ENCODE measurements at places on chromosomes 16 and 17. TPM values are rescaled to one million over a fixed set of nuclear protein-coding genes. Genes with fewer than 3 reads are reported as not detected.

- no peaks in the 10 kb centered on the region for H3K4me1 ChIP-seq
- DNase-seq, result no peak
- H3K4me3 ChIP-seq, result no peak overlapping the region
- no peaks in the 10 kb centered on the region for H3K36me3 ChIP-seq
These were observed 75.1 kb downstream of the FOXL1 start for GRCh38 chr16:86653285-86654006.

DNA sequence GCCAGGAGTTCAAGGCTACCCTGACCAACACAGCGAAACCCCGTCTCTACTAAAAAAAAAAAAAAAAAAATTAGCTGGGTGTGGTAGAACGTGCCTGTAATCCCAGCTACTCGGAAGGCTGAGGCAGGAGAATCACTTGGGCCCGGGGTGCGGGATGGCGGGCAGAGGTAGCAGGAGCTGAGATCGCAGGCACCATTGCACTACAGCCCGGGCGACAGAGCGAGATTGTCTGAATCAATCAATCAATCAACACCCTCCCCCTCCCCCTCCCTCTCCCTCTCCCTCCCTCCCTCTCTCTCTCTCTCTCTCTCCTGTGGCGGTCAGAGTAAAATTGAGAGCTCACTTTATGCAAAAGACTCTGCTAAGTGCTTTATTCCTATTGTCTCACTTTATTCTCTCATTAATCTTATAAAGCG, 1.2 kb downstream of the HSDL1 start:
- DNase-seq, result no peak
- peak overlapping the region; percentile 99 for H3K4me3 ChIP-seq
- H3K27me3 ChIP-seq, result no peaks in the 10 kb centered on the region

GRCh38 chr16:86303787-86304678, 206.3 kb upstream of the FOXF1 start:
- no peak overlapping the region for H3K27ac ChIP-seq
- no peak for DNase-seq
- peaks cover 9% of the 10 kb centered on the region for H3K4me1 ChIP-seq
- no peaks in the 10 kb centered on the region for H3K36me3 ChIP-seq

GRCh38 chr16:85720302-85720637, 30.6 kb downstream of the C16orf74 start:
- H3K4me3 ChIP-seq, result no peak overlapping the region
- H3K36me3 ChIP-seq, result no peaks in the 10 kb centered on the region
- no peak for DNase-seq
- H3K27ac ChIP-seq, result no peak overlapping the region
- peaks cover 2% of the 10 kb centered on the region for H3K27me3 ChIP-seq
- H3K4me1 ChIP-seq, result no peaks in the 10 kb centered on the region

GRCh38 chr17:27473748-27474609, 17.7 kb downstream of the KSR1 start:
- peaks cover 24% of the 10 kb centered on the region for H3K4me1 ChIP-seq
- no peak overlapping the region for H3K27ac ChIP-seq
- H3K36me3 ChIP-seq, result no peaks in the 10 kb centered on the region

- DNase-seq, result no peak
- H3K27me3 ChIP-seq, result no peaks in the 10 kb centered on the region
- peaks cover 68% of the 10 kb centered on the region for H3K36me3 ChIP-seq
- no peaks in the 10 kb centered on the region for H3K4me1 ChIP-seq
These were observed 28.9 kb downstream of the LCMT1 start for GRCh38 chr16:25140459-25140858.

GRCh38 chr16:4935241-4935855, 1.6 kb downstream of the PPL start:
- H3K4me3 ChIP-seq, result peak overlapping the region; percentile 83
- no peaks in the 10 kb centered on the region for H3K4me1 ChIP-seq

GRCh38 chr17:77409282-77410161, 268.8 kb downstream of the SEC14L1 start:
- peaks cover 4% of the 10 kb centered on the region for H3K36me3 ChIP-seq
- DNase-seq, result peak; percentile 89
- H3K4me1 ChIP-seq, result peaks cover 7% of the 10 kb centered on the region
- no peak overlapping the region for H3K27ac ChIP-seq
- no peak overlapping the region for H3K4me3 ChIP-seq
- no peaks in the 10 kb centered on the region for H3K27me3 ChIP-seq

DNA sequence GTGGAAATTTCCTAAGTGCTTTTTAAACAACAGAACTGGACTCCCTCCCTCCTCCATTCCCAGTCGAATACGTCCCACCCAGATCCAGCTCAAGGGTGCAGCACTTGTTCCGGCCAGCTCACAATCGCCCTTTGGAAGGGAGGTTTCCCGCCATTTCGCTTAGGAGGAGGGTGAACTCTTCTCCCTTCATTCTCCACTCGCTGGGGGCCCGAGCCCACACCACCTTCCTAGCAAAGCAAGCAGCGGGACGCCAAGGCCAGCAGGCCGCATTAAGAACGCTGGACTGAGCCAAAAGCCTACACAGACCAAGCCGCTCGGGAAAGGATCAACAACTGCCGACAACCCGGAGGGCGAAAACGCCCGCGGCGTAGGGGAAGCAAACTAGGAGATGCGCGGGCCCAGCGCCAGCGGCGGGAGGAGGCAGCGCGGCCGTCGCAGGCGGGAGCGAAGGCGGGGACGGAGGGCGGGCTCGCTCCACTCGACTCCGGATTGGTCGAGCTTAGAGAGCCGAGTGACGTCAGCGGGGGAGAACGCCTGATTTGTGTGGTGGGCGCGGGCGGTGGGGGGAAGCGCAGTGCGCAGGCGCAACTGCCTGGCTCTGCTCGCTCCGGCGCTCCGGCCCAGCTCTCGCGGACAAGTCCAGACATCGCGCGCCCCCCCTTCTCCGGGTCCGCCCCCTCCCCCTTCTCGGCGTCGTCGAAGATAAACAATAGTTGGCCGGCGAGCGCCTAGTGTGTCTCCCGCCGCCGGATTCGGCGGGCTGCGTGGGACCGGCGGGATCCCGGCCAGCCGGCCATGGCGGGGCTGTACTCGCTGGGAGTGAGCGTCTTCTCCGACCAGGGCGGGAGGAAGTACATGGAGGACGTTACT, at the start of gene PPM1D:
Gene PPM1D, plus strand, starts transcription at position 574 of the 870 bp plus-strand sequence. Its CDS starts 222 bp downstream, at position 796.
- H3K36me3 ChIP-seq, result no peaks in the 10 kb centered on the region
- H3K27ac ChIP-seq, result peak within 1 kb of the TSS; percentile 68
- no peaks in the 10 kb centered on the region for H3K4me1 ChIP-seq
- peak; percentile 100 for DNase-seq

The GP1BA gene
- not detected for total RNA-seq

The OR4D1 gene
- total RNA-seq, result 0.15 TPM

- H3K4me1 ChIP-seq, result no peaks in the 10 kb centered on the region
- H3K4me3 ChIP-seq, result no peak overlapping the region
- no peaks in the 10 kb centered on the region for H3K27me3 ChIP-seq
- H3K36me3 ChIP-seq, result no peaks in the 10 kb centered on the region
These were observed 46.3 kb downstream of the ABCC12 start for GRCh38 chr16:48109475-48109874.

DNA sequence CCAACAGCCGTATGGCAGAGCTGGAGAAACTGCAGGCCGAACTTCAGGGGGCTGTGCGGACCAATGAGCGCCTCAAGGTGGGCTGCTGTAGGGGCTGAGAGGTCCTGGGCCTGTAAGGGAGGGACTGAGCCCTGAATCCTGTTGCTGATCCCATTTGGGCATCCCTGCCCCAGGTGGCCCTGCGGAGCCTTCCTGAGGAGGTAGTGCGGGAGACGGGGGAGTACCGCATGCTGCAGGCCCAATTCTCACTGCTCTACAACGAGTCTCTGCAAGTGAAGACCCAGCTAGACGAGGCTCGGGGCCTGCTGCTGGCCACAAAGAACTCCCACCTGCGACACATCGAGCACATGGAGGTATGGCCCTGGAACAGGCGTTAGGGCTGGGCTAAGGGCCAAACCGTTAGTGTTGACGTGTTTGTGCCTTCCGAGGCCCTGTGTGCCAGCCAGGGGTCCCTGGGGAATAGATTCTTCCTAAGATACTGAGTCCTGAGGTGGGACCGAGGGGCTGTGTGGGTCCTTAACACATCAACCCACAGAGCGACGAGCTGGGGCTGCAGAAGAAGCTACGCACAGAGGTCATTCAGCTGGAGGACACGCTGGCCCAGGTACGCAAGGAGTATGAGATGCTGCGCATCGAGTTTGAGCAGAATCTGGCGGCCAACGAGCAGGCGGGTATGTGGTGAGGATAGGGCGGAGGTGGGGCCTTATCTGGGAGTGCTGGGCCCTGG, 4.2 kb downstream of the RNF40 start:
- H3K36me3 ChIP-seq, result peaks cover 53% of the 10 kb centered on the region
- no peaks in the 10 kb centered on the region for H3K4me1 ChIP-seq
- no peaks in the 10 kb centered on the region for H3K27me3 ChIP-seq
- H3K27ac ChIP-seq, result no peak overlapping the region
- no peak for DNase-seq

DNA sequence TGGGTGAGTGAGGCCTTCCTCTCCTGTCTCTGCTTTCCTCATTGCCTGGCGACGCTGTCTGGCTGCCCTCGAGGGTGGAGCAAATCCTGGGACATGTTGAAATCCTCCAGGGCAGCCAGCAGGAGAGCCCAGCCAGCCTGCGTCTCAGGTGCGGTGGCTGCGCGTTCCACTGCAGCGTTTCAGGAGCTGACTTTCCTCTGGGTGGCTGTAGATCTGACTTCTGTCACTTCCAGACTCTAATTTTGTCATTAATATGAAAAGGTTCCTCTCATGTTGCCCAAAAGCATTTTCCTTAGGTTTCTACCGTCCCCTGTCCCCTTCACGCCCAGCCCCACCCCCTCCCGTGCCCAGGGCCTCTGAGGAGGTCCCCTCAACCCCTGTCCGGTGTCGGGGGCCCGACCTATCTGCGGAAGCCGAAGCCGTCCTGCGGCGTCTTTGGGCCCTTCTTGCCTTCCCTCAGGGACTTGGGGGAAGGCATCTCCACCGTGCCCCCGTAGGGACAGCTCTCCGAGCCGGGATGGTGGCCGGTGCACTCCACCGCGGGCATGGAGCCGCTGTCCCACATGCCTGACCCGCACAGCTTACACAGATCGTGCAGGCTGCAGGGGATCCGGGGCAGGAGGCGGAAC, 95.1 kb downstream of the TBC1D16 start:
- no peaks in the 10 kb centered on the region for H3K27me3 ChIP-seq
- H3K4me1 ChIP-seq, result no peaks in the 10 kb centered on the region
- H3K36me3 ChIP-seq, result peaks cover 32% of the 10 kb centered on the region
- no peak overlapping the region for H3K27ac ChIP-seq

- H3K36me3 ChIP-seq, result peaks cover 9% of the 10 kb centered on the region
- H3K4me1 ChIP-seq, result no peaks in the 10 kb centered on the region
- no peak overlapping the region for H3K27ac ChIP-seq
- DNase-seq, result no peak
These were observed 34.5 kb downstream of the SIAH1 start for GRCh38 chr16:48350736-48351135.

The ADAD2 gene
- 0.99 TPM for total RNA-seq

GRCh38 chr16:10256784-10257641, 74.8 kb upstream of the GRIN2A start:
- peak; percentile 75 for DNase-seq
- H3K4me1 ChIP-seq, result no peaks in the 10 kb centered on the region
- H3K36me3 ChIP-seq, result no peaks in the 10 kb centered on the region
- peak overlapping the region; percentile 27 for H3K4me3 ChIP-seq
- no peaks in the 10 kb centered on the region for H3K27me3 ChIP-seq

DNA sequence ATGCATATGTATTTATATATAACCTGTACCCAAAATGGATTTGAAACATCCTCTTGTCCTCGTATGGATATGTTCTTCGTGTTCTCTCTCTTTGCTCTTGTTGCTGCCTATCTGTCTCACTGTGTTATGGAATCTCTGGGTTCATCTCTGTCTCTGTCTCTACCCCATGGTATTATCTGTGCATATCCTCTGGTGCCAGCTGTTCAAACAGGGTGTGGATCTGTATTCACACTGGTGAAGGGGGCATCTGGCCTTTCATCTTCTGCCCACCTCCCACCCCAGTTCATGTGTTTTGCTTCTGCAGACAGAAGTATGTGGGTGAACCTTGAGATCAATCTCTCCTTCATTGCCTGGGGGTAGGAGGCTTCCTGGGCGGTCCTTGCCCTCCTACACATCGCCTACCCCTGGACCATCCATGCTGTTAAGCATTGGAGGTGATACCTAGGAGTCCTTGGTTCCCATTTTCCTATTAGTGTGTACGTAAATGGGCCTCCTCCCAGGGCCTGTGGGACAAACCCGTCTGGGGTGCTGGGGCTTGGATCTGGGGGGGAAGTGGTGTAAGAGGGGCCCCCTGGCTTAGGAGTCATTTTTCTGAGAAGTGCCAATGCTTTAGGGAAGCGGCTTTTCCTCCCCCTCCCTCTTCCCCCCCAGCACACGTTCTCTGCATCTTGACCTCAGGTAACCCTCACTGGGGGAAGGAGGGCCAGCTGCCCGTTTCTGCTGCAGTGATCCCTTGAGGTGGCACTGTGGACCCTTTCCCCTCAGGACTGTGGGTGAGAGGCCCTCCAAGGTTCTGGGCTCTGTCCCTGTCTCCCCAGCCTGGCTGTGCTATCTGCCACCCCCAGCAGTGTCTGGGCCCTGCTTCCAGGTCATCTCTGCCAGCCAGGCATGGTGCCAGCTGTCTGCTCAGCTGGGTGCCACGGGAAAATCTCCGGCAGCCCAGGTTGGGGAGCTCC, 21.1 kb downstream of the RARA start:
- H3K27me3 ChIP-seq, result no peaks in the 10 kb centered on the region
- H3K4me1 ChIP-seq, result no peaks in the 10 kb centered on the region
- no peak for DNase-seq
- peaks cover 8% of the 10 kb centered on the region for H3K36me3 ChIP-seq
- H3K27ac ChIP-seq, result no peak overlapping the region
- H3K4me3 ChIP-seq, result no peak overlapping the region

GRCh38 chr16:49121636-49122035, 160.0 kb downstream of the CBLN1 start:
- H3K4me3 ChIP-seq, result no peak overlapping the region
- H3K27me3 ChIP-seq, result no peaks in the 10 kb centered on the region
- no peak overlapping the region for H3K27ac ChIP-seq
- no peak for DNase-seq
- H3K36me3 ChIP-seq, result no peaks in the 10 kb centered on the region

DNA sequence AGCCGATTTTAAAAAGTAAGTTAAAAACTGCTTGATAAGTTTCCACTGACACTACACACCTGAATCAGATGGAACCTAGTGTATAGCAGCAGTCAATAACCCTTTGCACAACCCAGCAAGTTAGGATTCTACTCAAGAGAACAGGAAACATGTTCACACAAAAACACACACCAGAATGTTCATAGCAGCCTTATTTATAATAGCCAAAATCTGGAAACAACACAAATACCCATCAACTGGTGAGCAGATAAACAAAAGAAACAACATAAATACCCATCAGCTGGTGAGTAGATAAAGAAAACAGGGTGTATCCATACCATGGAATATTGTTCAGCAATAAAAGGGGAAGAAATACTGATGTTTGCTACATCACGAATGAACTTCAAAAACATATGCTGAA, 2.7 kb upstream of the CDH11 start:
- no peaks in the 10 kb centered on the region for H3K36me3 ChIP-seq
- peaks cover 32% of the 10 kb centered on the region for H3K27me3 ChIP-seq
- no peaks in the 10 kb centered on the region for H3K4me1 ChIP-seq
- no peak overlapping the region for H3K27ac ChIP-seq

The C17orf67 gene
- total RNA-seq, result 1.0 TPM

- H3K27ac ChIP-seq, result no peak overlapping the region
- H3K27me3 ChIP-seq, result no peaks in the 10 kb centered on the region
- H3K4me3 ChIP-seq, result no peak overlapping the region
- no peak for DNase-seq
These were observed 72.3 kb downstream of the C17orf67 start for GRCh38 chr17:56761387-56761786.
